ENCODE measurements at places on chromosomes 5 and 9.

DNA sequence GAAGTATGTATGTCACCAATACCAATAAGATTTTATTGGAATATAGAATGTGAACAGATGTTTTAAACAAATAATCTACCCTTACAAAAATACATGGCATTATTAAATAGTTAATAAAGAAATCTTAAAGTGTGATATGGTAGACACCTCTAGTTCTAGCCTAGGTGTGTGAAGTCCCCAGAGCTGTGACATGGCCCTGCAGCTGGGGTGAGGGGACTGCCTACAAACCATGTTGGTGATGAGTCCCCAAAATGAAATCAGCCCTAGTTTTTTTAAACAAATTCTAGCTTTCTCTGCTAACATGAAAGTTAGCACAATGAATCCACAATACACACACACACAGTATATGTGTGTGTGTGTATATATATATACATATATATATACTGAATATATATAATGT lies 195.1 kb upstream of the RPS23 start:
- no peak for DNase-seq

DNA sequence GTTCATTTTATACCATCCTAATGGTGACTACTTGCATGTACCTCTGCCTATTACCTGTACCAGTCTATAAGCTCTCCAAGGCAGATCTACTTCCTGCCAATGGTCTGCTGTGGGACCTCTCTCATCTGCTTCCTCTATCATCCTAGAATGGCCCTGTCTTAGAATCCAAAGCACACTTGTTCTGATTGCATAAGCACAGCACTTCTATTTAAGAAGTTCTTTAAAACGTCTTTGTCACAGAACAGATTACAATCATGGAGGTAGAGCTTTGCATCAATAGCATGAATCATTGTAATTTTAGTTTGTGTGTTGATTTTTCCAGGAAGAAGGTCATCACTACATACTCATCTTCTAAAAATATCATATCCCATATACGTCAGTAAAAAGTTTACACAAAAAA lies 131.8 kb upstream of the ACOT12 start:
- no peak for DNase-seq

GRCh38 chr5:95822043-95822541 lies 434 bp downstream of the GLRX start:
- DNase-seq = peak; percentile 33

GRCh38 chr9:19114680-19115270 lies 12.1 kb upstream of the HAUS6 start:
- DNase-seq = no peak

GRCh38 chr9:84819491-84819991 lies 150.0 kb downstream of the NTRK2 start:
- DNase-seq = no peak

DNA sequence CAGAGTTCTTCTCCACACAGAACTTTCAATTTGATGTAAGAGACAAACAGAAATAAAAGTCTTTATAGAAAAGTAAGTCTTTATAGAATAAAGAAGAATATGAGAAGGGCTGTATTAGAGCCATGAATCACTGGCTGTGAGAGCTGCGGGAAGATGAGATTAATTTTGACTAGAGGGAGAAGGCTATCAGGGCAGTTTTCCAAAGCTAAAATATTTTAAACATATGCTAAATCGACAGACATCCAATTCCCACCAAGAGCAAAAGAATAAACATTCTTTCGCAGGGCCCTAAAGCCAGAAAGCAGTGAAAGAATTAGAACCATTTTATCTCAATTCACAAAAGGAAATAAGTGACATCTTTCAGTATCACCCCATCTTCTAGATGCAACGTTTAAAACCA lies 208.3 kb upstream of the MAP3K1 start:
- DNase-seq = no peak

GRCh38 chr5:124089578-124089977 lies 577.6 kb downstream of the CSNK1G3 start:
- no peak for DNase-seq

DNA sequence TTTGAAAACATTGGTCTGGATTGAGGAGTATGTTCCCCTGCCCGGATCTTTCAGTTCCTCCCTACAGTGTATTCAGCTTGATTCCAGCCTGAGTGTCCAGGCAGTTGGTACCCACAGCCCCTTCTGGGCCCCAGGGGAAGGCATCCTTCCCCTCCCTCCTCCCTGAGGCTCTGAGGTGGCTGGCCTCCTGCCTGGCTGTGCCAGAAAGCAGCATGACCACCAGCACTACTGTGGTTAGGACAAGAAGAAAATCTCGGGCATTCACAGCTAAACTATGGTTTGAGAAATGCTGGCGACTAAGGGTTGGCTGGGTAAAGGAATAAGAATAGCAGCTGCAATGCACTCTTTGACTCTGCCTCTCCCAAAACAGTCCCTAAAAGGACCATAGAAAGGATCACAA lies 84.6 kb upstream of the LIFR start:
- DNase-seq = no peak

GRCh38 chr9:77825361-77825760 lies 177.2 kb upstream of the GNA14 start:
- no peak for DNase-seq

- DNase-seq = no peak
These were observed 36.6 kb upstream of the ANKH start for GRCh38 chr5:14908172-14908571.

GRCh38 chr9:74803376-74804017 lies 84.2 kb downstream of the TRPM6 start:
- DNase-seq = no peak

DNA sequence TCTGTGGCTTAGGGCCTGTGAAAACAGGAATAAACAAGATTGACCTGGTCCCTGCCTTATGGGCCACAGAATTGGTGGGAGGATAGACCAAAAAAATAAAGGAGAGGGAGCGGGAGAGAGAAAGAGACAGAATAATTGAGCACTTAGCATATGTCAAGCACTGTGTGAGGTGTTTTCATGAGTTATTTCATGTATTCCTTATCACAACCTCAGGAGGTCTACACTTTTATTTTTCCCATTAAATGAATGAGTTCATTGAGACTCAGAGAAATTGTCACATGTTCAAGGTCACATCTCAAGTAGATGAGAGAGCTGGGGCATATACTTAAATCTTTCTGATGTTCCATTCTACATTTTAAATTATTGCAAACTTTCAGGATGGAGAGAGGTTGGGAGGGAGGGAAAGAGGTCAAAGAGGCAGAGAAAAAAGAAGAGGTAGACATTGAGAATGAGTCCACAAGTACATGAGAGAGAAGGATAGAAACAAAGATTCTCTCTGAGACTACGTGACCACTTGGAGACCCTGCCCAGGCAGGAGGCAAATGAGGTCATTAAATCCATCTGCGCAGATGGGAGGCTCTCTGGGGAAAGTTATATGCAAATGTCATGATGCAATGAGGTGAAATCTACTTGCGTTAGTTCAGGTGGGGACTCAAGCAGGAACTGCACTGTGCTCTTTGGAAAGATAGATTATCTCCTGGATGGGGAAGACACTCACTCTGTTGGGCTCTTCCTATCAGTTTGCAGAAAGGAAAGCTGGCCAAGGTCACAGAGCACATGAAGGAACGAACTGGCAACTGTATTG lies 241.5 kb downstream of the PAPPA start:
- no peak for DNase-seq

GRCh38 chr5:56464935-56465768 lies 232.0 kb upstream of the ANKRD55 start:
- DNase-seq = no peak
